ENCODE measurements at places on chromosomes 7 and 10.

DNA sequence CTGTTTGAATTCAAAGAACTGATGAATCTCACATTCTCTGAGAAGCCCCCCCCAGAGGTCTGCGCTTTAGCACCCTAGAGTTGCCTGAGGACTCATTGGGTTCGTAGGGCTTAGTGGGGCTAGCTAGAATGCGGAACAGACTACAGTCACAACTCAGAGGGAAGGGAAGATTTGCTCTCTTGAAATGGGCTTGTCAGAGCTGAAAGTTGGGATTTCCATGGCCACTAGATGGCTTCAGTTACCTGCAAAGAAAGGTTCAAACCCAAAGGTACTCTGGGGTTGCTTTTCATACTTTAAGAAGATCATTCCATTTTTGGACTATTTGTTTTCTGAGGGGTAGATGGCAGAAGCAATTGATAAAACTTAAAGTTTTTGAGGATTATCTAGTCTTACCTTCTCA is 205.0 kb downstream of the BBS9 start:
- no peak overlapping the region for H3K27ac ChIP-seq
- no peak overlapping the region for H3K4me3 ChIP-seq
- H3K4me1 ChIP-seq = no peaks in the 10 kb centered on the region
- DNase-seq = no peak
- no peaks in the 10 kb centered on the region for H3K36me3 ChIP-seq

DNA sequence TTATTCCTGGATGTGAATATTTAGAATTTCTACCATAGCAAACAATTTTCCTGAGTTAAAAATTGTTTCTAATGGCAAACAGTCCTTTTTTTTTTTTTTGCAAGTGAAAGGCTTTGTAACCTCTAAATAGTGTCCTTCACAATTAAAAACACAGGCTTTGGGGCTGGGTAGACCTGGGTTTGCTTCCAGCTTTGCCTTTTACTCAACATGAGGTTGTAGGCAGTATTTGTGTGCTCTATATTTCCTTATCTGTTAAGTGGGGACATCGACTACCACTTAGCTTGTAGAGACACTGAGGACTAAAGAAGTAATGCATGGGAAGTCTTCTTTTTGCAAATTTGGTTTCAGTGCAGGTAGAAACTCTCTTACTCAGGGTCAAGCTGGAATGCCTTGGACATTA is 169.4 kb upstream of the GRB10 start:
- H3K4me3 ChIP-seq = no peak overlapping the region
- H3K27me3 ChIP-seq = no peaks in the 10 kb centered on the region
- DNase-seq = no peak
- H3K36me3 ChIP-seq = no peaks in the 10 kb centered on the region
- no peaks in the 10 kb centered on the region for H3K4me1 ChIP-seq

DNA sequence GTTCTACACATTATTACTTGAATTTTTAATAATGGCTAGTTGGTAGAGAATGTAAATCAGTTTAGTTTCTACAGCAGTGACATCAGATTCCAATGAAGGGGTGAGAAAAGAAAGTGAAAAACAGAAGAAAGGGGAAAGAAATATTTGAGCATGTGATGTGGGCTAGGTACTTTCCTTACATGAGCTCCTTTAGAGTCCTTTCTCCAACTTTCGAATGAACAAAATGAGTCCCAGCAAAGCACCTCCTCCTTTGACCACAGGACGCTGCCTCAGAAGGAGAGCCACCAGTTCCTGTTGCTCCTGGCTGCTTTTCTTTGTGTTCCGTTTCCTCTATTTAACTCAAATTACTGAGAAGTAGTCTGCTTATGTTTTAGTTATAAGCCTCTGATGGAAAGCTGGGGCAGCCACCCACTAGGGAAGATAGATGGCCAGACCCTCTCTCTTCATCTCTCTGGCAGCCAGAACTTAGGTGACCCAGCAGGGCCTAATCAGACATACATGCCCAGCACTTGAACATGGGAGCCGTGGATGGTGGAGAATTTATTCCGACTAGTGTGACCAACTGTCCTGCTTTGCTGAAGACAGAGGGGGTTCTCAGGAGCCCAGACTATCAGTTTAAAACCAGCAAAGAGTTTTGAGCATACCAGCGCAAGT is 82.4 kb upstream of the NME8 start:
- no peak overlapping the region for H3K27ac ChIP-seq
- H3K27me3 ChIP-seq = no peaks in the 10 kb centered on the region
- H3K4me1 ChIP-seq = no peaks in the 10 kb centered on the region
- H3K36me3 ChIP-seq = no peaks in the 10 kb centered on the region
- no peak overlapping the region for H3K4me3 ChIP-seq
- DNase-seq = no peak

GRCh38 chr10:34116681-34117271 is 698.3 kb downstream of the PARD3 start:
- no peak overlapping the region for H3K4me3 ChIP-seq
- H3K27me3 ChIP-seq = no peaks in the 10 kb centered on the region
- peaks cover 8% of the 10 kb centered on the region for H3K4me1 ChIP-seq
- no peak overlapping the region for H3K27ac ChIP-seq
- no peak for DNase-seq
- peaks cover 6% of the 10 kb centered on the region for H3K36me3 ChIP-seq
